ENCODE measurements at places on chromosomes 3 and 15.

DNA sequence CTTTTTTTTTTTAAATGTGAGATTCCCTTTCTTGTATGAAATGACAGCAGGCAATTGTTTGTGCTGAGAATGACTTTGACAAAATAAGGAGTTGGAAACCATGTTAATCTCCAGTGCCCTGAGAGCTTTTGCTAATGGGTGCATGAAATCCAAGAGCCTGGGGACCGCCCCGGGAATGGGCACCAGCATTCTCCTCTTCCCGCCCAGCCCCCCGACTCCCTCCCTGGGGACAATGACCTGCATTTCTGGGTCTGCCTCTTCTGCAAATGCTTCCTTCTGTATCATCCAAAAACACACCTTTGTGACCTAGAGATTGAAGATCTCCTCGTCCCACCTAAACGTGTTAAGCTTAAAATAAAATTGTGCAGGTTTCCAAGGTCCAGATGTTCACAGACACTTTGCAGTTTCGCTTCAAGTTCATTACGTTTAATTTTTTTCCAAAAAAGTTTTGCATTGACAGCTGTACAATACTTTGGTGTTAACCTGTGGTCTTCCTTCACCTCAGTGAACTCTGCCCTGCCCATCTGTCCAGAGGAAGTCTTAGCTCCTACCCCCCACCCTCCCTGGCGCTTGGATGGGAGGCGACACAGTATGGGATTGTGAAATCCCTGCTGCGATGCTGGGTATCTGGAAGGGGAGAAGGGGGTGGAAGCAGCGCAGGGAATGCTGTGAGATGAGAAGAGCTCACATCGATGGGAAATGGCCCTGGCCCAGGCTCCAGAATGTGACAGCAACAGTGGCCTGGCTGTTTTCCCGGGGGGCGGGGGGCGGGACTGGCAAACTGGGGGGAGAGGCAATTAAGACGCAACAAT lies 50.1 kb downstream of the TLE3 start:
- DNase-seq: no peak

- no peak for DNase-seq
Observed at GRCh38 chr3:10204921-10205320, 40.2 kb downstream of the IRAK2 start.

DNA sequence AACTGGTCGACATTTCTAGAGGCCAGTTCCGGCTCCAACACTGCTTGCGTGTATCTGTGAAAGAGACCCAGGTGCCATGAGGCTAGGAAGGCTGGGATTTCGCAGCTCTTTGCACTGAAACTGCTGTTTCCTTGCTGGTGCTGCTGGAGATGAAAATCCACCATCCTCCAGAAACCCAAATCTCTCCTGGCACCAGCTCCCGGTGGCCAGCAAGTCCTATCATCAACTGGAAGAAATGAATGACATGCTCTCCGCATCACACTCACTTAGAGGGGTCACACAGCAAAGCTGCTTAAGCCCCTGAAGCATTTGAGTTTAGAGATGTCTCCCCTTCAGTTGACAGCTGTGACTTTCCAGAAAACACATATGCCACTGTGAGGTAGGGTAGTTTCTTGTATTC lies 471.8 kb upstream of the PROK2 start:
- no peak for DNase-seq

- DNase-seq: no peak
Observed at GRCh38 chr3:58698246-58698645, 31.7 kb upstream of the FAM3D start.

DNA sequence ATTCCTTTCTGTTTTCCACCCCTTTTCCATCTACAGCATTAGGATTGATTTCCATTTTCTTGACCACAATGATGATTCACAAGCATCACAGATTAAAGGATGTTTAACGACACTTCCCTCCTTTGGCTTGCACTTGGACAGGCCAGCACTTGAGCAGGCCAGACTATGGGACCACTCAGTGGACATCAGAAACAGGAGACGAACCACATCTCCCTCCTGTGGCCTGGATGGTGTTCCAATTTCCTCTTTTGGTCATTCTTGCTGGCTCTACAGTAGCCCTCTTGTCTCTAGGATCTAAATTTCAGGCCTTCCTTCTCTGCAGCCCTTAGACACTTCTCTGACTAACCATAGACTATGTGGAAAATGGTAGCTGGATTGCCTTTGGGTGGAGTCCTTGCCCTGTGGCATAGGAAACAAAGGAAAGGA lies 78.8 kb upstream of the BOC start:
- no peak for DNase-seq

- no peak for DNase-seq
Observed at GRCh38 chr3:147049305-147049704, 357.0 kb downstream of the ZIC4 start.

- DNase-seq: no peak
Observed at GRCh38 chr3:48064292-48064829, 48.1 kb upstream of the MAP4 start.

- no peak for DNase-seq
Observed at GRCh38 chr3:167813169-167814123, 77.9 kb downstream of the SERPINI1 start.

- no peak for DNase-seq
Observed at GRCh38 chr15:51731549-51732267, 5.7 kb downstream of the LYSMD2 start.

- DNase-seq: no peak
Observed at GRCh38 chr3:133258358-133258757, 141.5 kb upstream of the BFSP2 start.

- DNase-seq: no peak
Observed at GRCh38 chr3:128190501-128190900, 37.2 kb downstream of the EEFSEC start.

GRCh38 chr15:70503073-70503745 lies 260.1 kb downstream of the UACA start:
- no peak for DNase-seq

GRCh38 chr15:50260969-50261496 lies 4.5 kb downstream of the HDC start:
- DNase-seq: no peak

DNA sequence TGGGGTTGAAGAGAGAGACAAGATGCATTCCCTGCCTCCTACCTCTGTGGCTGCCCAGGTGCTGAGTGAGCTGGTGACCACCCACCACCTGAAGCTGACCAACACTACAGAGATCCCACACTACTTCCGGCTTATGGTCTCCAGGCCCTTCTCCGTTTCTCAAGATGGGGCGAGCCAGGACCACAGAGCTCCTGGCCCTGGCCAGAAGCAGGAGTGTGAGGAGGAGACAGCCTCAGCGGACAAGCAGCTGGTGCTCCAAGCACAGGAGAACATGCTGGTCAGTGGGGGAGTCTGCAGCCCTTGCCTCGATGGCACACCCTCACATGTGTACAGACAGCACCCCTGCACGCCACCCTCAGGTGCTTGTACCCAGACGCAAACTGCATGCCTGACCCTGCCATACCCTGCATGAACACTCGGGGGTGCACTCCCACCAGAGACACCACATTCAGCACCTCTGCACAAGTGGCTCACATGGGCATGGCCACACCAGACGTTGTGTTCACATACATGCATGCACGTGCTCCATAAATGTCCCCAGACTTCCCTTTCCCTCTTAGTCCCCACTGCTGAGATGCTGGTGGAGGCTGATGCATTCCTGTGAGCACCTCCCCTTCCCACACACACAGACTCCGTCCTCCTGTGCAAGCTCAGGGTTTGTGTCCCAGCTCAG lies 19.0 kb downstream of the ACAA1 start:
- DNase-seq: peak; percentile 42

DNA sequence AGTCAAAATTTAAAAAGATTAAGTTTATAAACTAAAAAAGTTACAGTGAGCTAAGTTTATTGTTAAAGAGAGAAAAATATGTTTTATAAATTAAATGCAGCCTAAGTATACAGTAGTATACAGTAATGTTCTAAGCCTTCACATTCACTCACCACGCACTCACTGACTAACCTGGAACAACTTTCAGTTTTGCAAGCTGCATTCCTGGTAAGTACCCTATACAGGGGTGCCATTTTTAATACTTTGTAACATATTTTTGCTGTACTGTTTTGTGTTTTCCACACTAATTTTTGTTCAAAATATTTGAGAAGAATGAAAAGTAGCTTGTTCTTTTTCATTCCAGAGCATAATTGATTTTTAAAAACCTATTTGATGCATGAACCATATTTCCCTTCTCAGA lies 524.9 kb downstream of the RBMS3 start:
- no peak for DNase-seq

DNA sequence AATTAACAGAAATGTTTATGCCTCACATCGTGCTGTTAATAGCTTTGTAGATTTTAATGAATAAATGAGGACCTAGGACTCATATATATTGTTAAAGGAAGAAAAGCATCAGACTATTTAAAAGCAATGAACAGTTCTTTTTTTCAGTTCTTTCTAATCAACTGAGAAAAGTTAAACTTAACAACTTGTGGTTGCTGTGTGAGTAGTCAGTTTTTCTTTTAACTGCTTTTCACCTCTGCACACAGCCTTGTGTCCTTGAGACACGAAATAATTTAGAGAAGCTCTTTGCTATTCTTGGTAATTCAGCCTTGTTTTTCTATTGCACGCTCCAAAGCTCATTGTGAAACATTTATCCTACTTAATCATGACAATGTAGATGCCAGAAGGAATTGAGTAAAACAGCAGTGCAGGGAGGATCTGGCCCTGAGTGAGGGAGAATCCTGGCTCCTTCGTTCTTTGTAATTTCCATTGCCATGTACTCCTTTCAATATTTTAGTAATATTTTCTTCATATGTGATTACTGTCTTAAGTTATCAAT lies 499.0 kb downstream of the PYDC2 start:
- no peak for DNase-seq

- no peak for DNase-seq
Observed at GRCh38 chr15:48602358-48603122, 43.0 kb downstream of the FBN1 start.

- DNase-seq: no peak
Observed at GRCh38 chr3:25293736-25294135, 134.3 kb upstream of the RARB start.

- no peak for DNase-seq
Observed at GRCh38 chr3:24370352-24371090, 124.1 kb downstream of the THRB start.

GRCh38 chr3:128416578-128417211 lies 50.0 kb downstream of the DNAJB8 start:
- DNase-seq: no peak

GRCh38 chr15:73691396-73691795 lies 7.2 kb downstream of the CD276 start:
- no peak for DNase-seq

- DNase-seq: peak; percentile 16
Observed at GRCh38 chr15:85380812-85381642, 624 bp downstream of the AKAP13 start.

DNA sequence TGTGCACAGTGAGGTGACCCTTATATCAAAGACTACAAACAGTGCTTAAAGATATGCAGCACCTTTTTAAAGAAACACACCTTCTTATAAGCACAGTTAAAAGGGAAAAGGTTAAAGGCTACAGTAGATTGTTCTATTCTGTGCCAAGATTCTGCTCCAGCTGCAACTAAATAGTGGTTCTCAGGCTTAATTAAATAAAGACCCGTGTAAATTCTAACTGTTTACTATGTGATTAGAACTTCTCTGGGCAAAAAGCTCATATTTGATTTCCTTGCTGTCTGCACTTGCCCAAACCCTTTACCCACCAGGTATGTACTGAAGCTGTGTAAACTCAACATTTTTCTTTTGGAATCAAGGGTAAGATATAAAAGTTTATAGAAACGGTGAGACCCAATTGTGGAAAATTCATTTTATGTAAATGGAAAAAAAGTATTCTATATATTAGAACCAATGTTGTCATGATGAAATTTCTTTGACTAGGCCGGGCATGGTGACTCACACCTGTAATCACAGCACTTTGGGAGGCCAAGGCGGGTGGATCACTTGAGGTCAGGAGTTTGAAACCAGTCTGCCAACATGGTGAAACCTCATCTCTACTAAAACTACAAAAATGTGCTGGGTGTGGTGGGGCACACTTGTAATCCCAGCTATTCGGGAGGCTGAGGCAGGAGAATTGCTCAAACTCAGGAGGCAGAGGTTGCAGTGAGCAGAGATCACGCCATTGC lies 230.6 kb downstream of the MECOM start:
- DNase-seq: no peak

DNA sequence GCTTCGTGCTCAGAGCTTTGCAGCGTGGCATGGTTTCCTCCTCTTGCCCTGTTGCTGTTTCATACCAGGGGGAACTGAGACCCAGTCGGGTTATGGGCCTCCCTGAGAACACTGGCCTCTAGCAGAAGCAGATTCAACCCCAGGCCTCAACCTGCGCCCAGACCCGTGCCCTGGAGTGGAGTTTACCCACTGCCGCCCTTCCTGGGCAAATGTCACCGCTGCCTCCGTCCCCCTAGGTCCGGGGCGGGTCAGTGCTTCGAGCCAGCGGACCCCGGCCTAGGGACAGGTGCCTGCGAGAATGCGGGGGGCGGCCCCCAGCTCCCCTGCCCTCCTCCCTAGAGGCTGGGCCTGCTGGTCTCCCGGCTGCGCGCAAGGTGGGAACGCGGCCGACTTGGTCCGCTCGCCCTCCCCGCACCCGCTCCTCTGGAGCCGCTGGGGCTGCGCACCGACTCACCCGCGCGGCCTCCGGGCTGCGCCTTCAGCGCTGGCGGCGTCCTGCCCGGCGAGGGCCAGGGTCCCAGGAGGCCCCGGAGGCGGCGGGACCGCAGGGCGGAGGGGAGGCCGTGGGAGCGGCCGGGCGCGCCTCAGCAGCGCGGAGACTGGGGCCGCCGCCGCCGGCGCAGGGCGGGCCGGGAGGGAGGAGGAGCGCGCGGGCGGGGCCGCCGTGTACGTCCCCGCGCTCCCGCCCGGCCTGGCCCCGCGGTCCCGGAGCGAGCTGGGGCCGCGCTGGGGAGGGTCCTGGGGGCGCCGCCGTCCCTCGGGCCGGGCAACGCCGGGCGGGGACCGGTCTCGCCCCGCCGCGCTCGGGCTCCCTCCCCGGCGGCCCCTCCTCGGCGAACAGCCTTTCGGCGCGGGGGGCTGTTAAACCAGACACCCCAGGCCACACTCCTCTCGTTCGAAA lies at the start of gene PIGZ:
PIGZ (minus strand) TSS at position 601 of the 901 bp plus-strand sequence. CDS start 16,802 bp downstream, outside the sequence.
- DNase-seq: no peak

DNA sequence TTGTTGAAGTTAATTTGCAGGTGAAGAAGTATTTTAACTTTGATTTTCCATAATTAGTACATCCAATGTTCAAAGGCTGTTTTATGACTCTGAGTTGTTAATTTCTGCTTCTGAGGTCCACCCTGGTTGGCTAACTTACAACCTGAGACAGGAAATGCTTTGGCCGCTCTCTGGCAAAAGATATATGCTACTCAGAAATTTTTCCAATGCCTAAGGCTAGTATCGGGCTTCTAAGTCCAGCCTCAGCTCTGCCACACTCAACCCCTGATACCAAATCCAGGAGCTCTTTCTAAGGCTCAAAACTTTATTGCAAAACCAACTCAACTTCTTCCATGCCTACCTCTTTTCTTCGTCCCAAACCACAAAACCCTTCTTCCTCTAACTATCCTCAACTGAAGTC lies 192.9 kb downstream of the NEK10 start:
- DNase-seq: no peak

DNA sequence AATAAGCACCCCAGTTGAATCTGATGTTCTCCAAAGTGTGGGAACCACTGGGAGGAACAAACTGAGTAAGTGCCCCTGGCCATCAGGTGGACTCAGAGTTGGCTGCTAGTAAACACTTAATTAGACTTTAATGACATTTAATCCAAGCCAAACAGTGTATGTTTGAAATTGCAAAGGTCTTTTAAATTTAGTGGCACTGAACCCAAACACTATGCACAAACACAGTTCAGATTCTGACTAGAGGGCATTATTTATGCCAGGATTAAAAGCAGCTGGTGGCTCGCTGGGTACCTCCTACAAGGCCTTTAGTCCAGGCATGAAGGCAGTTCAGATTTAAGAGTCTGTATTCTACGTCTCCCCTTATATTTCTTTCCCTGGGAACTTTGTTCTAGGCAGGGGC lies 264.8 kb downstream of the CLSTN2 start:
- DNase-seq: no peak
